ENCODE measurements at places on chromosomes 2 and 18. TPM values are rescaled to one million over a fixed set of nuclear protein-coding genes. Genes with fewer than 3 reads are reported as not detected.

LIPG gene
- total RNA-seq: 10.0 TPM

KIAA2012 gene
- total RNA-seq: 1.00 TPM

DNAH6 gene
- 9.5 TPM for total RNA-seq

DLGAP1 gene
- 78.1 TPM for total RNA-seq

GALNT3 gene
- 2.5 TPM for total RNA-seq

CYTIP gene
- total RNA-seq: 0.27 TPM

B4GALT6 gene
- 18.0 TPM for total RNA-seq

CHRNA1 gene
- total RNA-seq: not detected

MRO gene
- total RNA-seq: 1.00 TPM

MOGAT1 gene
- not detected for total RNA-seq

FER1L5 gene
- 1.4 TPM for total RNA-seq

MAP3K20 gene
- total RNA-seq: 11.2 TPM

POTEI gene
- 0.27 TPM for total RNA-seq

SLC38A11 gene
- 4.4 TPM for total RNA-seq

ERBB4 gene
- 154 TPM for total RNA-seq

ZNF521 gene
- 130 TPM for total RNA-seq

LRRTM4 gene
- 66.0 TPM for total RNA-seq

PLCD4 gene
- total RNA-seq: 1.2 TPM

POTEC gene
- total RNA-seq: 0.09 TPM

MAPK4 gene
- total RNA-seq: 19.5 TPM

EIF4E2 gene
- 48.5 TPM for total RNA-seq

SERPINB10 gene
- not detected for total RNA-seq

GTF3C2 gene
- total RNA-seq: 40.9 TPM

INO80C gene
- total RNA-seq: 10.3 TPM

ERICH2 gene
- total RNA-seq: not detected

THUMPD2 gene
- total RNA-seq: 26.1 TPM

IL1F10 gene
- total RNA-seq: not detected

EVX2 gene
- total RNA-seq: 0.73 TPM

IL36G gene
- total RNA-seq: not detected

VAMP5 gene
- 6.7 TPM for total RNA-seq

PSTPIP2 gene
- total RNA-seq: 2.4 TPM

RHBDD1 gene
- 70.5 TPM for total RNA-seq

SKOR2 gene
- 19.9 TPM for total RNA-seq

CCDC141 gene
- total RNA-seq: 2.6 TPM

All from cerebellum (tissue), 4 donors.